ENCODE measurements at places on chromosomes 6 and 20.

DNA sequence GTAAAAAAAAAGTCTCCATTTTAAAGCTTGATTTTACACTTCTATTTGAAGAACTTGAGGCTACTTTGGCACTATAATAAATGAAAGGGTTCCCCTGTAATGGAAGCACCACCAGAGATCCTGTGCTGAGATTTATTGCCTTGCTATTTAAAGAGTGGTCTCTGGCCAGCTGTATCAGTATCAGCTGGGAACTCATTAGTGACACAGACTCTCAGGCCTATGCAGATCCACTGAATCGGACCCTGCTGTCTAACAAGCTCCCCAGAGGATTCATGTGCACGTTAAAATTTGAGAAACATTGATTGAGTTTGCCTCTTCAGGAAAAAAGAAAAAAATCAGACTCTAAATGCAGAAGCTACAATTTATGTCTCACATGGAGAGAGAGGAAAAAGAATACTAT lies 299.9 kb upstream of the BMP2 start:
- no peak for DNase-seq

- DNase-seq = no peak
Measured at GRCh38 chr6:169162249-169162648, 91.4 kb downstream of the THBS2 start.

- no peak for DNase-seq
Measured at GRCh38 chr6:53309059-53309900, 39.5 kb downstream of the ELOVL5 start.

DNA sequence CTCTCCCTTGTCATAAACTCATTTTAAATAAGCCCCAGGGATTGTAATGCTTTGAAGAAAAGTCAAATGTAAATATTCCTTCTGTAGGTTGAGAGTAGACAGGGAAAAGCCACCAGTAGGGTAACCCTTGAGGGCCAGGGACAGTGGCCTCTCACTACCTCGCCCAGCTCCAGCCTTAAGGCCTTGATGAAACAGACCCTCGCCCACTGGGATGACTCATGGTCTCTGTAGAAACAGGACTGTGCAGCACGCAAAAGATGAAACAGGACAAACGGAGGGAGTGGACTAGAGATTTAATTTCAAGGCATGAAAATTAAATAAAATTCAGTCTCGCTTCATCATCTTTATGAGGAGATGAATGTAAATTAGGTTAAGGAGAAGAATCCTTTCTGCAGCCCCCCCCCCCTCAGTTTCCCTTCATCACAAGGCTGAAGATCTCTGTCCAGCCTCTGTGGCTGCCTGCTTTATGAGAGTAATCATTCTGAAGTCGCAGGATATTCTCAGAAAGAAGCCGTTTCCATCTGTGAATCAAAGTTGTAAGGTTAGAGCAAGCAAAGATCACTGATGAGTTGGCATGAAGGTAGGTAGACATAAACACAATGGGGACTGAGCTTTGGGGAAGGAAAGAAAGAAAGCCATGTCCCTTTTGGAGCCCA lies 60.4 kb downstream of the TMEM200A start:
- no peak for DNase-seq

DNA sequence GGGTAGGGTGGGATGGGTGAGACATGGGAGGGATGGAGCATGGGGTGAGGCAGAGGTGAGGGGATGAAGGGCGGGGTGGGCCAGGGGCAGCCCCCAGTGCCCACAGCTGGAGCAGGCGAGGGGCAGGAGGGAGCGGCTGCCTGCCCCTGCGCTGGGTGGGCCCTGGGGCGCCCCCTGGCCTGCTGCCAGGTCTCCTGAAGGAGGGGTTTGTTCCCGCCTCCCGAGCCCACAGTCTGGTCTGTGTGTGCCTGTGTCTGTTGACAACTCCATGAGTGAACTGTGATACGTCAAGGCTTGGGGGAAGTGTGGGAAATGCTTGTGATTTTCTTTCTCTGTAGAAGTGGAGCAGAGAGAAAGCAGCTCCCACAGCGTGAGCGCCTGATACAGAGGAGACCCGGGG lies 10.9 kb upstream of the MRGBP start:
- no peak for DNase-seq

GRCh38 chr6:82741996-82742385 lies 323.6 kb downstream of the UBE3D start:
- DNase-seq = no peak

DNA sequence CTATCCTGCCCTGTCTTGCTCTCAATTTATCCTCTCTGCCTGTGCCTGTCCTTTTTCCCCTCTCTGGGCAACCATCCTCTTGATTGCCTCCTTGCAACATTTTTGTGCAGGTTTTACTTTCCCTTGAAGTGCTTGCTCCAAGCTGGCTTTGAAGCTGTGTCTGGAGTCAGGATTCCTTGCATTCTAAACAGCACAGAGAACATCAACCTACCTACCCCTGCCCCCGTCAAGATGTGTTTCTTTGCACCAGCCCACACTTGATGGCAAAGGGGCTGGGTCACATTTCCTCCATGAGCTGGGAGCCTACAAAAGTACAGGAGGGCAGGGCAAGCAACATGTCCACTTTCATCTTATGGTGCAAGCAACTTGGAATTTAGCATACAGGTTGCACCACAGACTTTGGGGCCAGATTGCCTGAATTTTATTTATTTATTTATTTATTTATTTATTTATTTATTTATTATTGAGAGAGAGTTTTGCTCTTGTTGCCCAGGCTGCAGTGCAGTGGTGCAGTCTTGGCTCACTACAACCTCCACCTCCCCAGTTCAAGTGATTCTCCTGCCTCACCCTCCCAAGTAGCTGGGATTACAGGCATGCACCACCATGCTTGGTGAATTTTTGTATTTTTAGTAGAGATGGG lies 206.3 kb downstream of the COL19A1 start:
- DNase-seq = no peak

DNA sequence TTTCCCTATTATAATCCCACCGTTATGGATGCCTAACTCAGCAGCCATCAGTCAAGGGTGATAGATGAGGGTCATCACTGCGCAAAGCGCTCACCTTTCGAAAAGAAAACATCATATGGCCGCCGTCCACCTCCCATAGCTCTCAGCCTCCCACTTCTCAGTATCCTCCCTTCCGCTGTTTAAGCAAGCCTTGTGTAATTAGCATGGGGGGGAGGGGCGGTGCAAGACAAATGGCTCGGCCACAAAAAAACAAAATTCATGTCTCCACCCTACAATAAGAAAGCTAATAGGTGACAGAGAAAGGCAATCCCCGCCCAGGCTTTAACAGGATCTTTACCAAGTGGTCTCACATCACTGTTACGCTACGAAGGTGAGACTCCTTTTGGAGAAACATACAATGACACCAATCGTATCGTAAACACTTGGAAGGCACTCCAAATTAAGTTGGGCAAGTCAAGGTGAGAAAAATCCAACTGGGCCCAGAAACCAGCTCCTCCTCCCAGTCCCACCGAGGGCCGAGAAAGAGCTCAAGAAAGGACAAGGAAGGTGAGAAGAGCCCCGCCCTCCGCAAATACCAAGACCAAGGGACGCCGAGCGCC lies 645 bp downstream of the DDX39B start:
- DNase-seq = peak; percentile 34
